ENCODE measurements at places on chromosomes 2 and 18.

DNA sequence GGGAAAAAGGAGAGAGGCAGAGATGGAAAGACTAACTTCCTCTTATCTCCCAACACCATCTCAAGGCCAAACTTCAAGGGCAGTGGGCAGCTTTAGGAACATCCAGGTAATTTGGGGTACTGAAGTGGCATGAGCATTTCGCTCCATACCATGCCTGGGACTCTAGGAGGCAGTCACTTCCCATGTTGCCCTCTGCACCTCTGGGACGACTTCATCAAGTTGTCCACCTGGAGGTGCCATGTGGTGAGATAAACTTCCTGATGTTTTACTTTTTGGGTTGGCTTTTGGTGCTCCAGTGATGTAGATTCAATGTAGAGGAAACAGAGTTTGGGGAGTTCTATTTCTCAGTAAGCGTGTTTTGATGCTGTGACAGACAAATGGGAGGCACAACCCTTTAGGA lies 56.3 kb upstream of the UPP2 start:
- DNase-seq: no peak

DNA sequence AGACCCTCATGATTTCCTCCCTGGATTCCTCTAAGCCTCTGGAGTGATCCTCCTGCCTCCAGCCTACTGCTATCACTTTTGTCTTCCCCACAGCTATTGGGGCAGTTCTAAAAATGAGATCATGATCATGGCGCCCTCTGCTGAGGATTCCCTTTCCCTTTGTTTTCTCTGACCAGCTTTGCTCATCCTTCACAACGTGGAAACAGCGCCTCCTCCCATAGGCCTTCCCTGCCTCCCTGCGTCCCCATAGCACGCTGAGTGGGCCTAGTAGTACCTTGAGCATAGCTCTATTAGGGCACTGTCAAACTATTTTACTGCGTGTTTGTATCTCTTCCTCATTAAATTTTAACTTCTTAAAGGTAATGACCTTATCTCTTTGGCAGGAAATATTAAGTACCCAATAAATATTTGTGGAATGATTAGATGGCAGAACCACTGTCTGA lies 207.0 kb upstream of the FANCL start:
- no peak for DNase-seq

GRCh38 chr2:15926252-15926651 lies 14.1 kb upstream of the MYCN start:
- no peak for DNase-seq

DNA sequence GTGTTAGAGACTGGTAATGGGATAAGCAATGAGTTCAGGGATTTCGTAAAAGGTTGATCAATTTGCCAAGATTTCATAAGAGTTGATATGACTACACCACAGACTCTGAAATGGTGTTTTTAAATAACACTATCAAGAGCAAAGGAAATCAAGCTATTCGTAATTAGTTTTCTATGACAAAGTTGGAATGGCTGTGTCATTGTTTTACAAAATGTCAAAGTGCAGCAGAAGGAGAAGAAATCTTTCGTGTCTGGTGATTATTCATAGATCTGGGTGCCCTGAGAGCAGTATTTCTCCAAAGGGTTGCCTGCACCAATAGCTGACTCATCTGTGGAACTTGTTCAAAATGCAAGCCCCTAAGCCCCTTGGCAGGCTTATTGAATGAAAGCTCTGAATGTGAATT lies 70.1 kb downstream of the NABP1 start:
- no peak for DNase-seq

- peak; percentile 94 for DNase-seq
These were observed 14.5 kb downstream of the PDCD1 start for GRCh38 chr2:241844066-241844728.
